NAMALWA (cell line): ENCODE measurements at places on chromosomes 5 and 9.
A peak's percentile ranks its signal among the peaks of the same experiment; 100 is the strongest.

DNA sequence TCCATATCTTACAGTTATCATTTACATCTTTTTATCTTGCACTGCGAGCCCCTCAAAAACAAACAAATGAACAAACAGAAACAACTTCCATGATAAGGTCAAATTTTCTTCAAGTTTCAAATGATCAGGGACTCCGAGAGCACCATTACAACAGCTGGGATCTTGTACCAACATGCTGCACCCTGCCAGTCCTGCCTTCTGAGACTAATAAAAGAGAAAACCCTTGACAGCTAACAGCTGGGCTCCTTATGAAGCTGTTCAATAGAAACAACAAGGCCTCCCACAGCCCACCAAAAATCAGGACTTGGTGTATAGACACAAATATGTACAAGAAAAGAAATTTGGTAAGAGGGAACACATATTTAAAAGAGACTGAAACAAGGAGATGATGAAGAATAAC, 985.3 kb upstream of the DMAC1 start:
- no peak for DNase-seq

DNA sequence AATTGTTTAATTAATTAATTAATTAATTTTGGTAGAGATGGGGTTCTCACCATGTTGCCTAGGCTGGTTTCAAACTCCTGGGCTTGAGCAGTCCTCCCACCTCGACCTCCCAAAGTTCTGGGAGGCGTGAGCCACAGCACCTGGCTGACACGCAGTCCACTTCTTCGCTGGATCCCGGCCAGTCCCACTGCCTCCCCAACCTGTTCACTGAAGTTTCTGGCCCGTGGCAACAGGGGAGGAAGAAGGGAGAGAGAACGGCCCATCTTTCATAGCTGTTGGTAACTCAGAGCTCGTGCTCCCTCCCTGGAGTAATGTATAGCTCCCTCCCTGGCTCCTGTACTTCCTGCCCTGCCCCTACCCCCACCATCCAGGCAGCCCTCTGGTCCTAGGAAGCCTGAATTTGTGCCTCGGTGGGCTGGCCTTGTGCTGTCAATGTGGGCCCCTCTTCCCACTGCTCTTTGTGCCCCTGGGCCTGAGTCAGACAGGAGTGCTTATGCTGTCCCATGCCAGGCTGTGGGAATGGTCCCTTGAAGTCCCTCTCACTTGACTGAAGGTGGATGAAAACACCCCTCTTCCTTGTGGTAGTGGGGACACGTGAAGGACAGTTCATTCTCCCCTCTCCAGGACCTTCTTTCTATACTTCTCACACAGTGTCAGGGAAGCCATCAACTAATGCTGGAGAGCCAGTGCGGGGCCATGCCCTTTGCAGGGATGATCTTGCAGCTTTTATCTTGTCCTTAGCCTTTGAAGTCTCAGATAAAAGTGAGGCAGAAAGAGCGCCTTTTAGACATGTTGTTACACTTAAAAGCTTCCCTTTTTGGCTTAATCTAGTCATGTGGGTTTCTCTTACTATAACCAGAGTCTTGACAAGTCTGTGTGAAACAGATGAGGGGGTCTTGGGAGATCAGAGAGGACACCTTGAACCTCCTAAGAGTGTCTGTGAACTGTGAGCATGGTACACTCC, 38.1 kb downstream of the ANGPTL2 start:
- no peak for DNase-seq

- DNase-seq = no peak
These were observed 218.2 kb downstream of the GADD45G start for GRCh38 chr9:89822996-89823395.

GRCh38 chr9:14731294-14731981, 8.9 kb upstream of the CER1 start:
- DNase-seq = no peak

DNA sequence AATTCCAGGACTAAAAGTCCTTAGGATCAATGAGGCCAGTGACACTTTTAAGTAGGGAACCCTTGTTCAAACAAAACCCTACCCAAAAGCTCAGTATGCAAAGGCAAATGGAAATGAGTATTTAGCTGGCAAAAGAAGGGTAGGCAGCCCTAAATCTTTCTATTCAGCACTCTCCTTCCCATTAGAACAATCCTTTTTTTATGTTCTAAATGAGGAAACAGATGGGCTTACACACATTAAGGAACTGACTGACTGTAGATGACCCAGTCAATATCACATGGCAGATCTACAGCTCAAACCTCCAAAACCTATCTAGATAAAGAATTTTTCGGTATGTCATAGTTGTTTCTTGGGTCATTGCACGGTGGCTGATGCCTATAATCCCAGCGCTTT, 7.2 kb downstream of the CSNK1A1 start:
- no peak for DNase-seq

GRCh38 chr9:111076519-111076918, 38.2 kb upstream of the LPAR1 start:
- no peak for DNase-seq

- no peak for DNase-seq
These were observed 7.5 kb upstream of the RMND5B start for GRCh38 chr5:178123094-178123965.

DNA sequence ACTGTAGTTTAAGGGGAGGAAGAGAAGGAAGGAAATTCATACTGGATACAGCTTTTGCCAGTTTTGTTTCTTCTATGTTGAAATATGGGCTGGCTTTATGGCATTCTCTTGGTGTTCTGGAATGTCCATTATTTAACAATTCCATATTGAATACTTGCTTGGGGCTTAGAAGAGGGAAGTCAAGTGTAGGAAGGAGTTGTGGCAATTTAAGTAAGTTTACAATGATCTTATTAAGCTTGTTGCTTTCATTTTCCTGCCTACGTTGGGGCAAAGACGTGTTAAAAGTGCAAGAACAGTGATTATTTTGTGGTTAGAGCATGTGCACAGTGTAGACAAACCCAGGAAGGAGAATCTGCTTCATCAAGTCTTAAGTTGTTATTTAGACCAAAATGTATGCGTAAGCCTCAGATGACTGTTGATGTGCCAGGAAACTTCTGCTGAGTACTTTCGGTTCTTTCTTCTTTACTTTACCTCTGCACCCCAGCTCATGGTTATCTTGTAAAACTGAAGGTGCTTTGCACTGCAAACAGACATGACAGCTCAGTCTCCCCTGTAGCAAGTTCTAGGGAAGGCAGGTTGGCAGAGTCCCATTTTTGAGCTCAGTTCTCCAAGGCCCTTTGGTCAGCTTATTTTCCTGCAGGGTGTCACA, 75.8 kb downstream of the F2RL2 start:
- DNase-seq = peak; percentile 5

GRCh38 chr5:139275956-139276355, 17.6 kb upstream of the MATR3 start:
- DNase-seq = no peak

GRCh38 chr9:132327537-132327936, 27.2 kb downstream of the SETX start:
- no peak for DNase-seq

DNA sequence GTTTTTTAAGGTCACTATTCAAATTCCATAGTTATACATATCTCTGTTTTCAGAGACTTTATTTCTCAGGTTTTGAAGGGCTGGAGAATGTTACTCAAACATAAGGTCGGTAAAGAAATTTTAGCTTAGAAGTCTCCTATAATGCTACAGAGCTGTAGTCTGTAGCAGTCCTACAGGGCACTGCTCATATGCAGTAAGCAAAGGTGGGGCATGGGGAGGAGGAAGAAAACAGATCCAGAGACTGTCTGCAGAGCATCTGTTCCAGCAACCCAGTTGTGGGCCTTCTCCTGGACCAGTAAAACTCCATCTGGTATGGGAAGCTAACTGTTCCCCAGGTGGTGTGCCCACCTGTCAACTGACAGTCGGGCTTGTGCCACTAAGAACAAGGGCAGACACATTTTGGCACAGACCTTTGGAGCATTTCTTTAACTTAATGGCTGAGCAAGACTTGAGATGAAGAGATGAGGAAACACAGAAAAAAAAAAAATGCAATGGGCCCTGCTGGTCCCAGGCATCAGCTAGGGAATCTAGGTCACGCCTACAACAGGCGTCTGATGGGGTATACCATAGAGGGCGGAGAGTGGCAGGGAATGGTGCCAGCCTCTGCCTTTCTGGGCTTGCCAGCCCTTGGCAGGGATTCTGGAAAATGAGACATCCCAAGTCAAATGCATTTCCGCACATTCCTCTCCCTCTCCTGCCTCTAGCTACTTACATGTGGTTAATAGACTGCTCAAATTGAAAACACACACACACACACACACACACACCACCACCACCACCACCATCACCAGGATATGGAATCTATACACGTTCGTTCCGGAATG, 218.9 kb downstream of the ARL15 start:
- peak; percentile 11 for DNase-seq
